Neural crest cell (in vitro differentiated cells): ENCODE measurements at places on chromosomes 16 and 17. TPM values are rescaled to one million over a fixed set of nuclear protein-coding genes. Genes with fewer than 3 reads are reported as not detected.

Gene DGKE
- 4.7 and 5.4 TPM in 2 replicates for total RNA-seq

- DNase-seq: no peak
Observed at GRCh38 chr17:4872786-4873185, 26.6 kb upstream of the C17orf107 start.

Gene PRR15L
- total RNA-seq: not detected in 2 replicates

GRCh38 chr16:50578137-50578536 lies 29.9 kb downstream of the NKD1 start:
- DNase-seq: no peak

Gene NEUROD2
- total RNA-seq: not detected in 2 replicates

Gene CD300A
- not detected in 2 replicates for total RNA-seq

- DNase-seq: no peak
Observed at GRCh38 chr16:2971985-2972784, 3.0 kb downstream of the PAQR4 start.

Gene EFNB3
- 25.3 and 25.5 TPM in 2 replicates for total RNA-seq

DNA sequence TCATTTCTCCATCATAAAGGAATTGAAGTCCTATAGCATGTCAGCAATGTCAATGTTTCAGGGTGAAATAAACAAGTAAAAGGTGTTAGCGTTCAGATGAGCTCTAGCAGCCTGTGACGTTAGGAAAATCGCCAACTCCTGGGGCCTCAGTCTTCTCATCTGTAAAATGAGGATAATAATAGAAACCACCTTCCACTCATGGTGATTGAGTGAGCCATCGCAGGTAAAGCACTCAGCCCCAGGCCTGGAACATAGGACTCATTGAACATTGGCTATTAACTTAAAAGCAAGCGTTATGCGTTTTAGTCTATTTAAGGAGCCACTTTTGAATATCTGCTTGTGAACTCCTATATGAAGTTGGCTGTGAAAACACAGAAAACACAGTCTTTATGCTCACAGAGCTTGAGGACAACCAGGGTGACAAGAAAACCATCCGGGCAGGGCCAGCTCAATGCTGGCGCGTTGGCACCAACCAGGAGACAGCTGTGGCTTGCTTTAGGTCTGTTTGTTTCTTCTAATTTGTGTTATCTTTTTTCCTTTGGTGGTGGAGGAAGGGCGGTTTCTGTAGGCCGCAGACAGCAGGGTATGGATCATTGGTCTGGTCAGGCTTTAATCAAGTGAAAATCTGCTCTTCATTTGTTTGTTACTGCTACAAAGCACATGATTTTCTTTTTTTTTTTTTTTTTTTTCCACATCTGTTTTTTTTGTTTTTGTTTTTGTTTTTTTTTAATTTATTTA lies 35.7 kb upstream of the MED9 start:
- no peak for DNase-seq
